NCI-H2029 (cell line): ENCODE measurements at places on chromosomes 6 and 20.

GRCh38 chr6:25042036-25042521 lies 106.3 kb upstream of the RIPOR2 start:
- peak; percentile 67 for DNase-seq

GRCh38 chr6:163010145-163010544 lies 282.4 kb downstream of the PACRG start:
- no peak for DNase-seq

DNA sequence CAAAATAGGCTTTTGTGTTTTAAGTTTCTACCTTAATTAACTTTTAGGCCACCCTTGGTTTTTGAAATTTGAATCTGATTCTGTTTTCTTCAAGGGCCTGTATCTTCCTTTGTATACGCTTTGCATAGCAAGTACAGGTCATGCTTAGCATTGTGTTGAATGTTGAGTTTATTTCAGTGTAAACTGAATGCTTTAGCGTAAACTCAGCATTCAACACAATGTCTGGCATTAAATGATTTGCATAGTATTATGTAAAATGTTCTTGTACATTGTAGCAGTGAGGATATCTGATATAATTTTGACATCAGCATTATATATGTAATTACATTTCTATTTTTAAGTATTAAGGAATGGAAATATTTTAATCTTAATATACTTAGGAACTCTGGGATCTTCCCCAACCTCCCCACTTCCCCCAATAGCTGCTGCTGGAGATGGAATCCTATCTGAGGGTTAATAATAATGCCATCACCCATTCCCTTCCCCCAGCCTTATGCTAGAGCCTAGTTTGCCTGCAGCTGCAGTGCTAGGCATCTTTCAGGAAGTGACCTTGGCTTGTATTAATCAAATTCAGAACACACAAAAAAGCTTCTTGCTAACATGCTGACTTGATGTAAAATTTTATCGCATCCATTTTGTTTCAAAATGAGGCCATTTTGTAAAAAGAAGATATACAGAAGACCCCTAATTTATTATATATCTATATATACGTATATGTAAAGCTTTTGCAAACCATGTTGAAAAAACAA lies 73.1 kb downstream of the NCOA3 start:
- peak; percentile 77 for DNase-seq

- DNase-seq = no peak
These were observed 23.8 kb upstream of the TBC1D7 start for GRCh38 chr6:13352165-13352564.

GRCh38 chr20:63381781-63382431 lies 20.8 kb upstream of the CHRNA4 start:
- DNase-seq = no peak

GRCh38 chr6:20314866-20315845 lies 86.5 kb upstream of the E2F3 start:
- no peak for DNase-seq

GRCh38 chr20:18288749-18289267 lies 481 bp downstream of the ZNF133 start:
- DNase-seq = no peak

DNA sequence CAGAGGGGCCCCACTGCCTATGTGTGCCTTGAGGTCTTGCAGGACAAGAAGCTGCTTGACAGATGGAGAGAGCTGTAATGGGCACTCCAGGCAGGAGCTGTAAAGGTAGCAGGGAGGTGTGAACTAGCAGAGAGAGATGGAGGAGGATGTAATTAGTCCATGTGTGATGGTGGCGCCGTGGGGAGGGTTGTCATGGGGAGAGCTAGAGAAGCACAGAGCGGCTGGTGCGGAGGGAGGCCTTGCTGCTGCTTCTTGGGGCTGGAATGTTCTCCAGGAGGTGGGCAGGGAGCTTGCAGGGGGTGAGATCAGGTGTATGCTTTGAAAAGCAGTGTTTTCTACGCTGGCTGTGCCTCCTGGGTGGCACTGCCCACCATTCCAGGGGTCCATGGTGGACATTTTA lies 32.1 kb downstream of the APCDD1L start:
- DNase-seq = no peak

GRCh38 chr20:46690219-46691106 lies 1.2 kb upstream of the TP53RK start:
- DNase-seq = no peak

DNA sequence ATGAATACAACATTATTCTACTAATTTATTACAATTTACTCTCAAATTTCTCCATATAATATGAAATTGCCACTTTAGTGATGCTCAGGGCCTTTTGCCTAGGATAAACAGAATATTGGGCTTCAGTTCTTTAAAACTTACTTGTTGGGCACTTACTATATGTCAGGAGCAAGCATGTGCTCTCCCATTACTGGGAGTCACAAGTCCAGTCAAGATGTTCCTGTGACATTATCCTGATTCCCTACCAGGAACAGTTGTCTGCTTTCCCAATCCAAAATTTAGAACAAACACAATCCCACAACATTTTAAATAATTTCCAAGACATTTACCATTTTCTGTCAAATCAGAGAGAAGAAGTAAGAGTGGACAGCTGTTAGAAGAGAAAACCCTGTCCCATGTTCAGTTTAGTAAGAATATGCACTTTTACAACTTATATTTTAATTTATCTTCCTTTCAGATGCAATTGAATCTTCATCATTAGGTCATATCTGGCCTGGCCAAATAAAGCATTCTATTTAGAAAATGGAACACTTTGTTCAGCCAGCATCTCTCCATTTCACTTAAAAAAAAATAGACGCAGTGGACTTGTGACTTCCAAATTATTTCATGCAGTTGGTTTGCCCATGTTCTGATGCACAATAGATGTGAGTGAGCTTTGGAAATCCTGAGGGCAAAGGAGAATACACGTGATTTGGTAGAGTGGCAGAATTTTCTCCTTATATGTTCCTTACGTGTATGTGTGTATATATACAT lies 159.8 kb downstream of the CLIC5 start:
- DNase-seq = no peak

- no peak for DNase-seq
These were observed 315.1 kb upstream of the PRND start for GRCh38 chr20:4406627-4407026.

- no peak for DNase-seq
These were observed 88.3 kb upstream of the KCNQ5 start for GRCh38 chr6:72533606-72534005.

DNA sequence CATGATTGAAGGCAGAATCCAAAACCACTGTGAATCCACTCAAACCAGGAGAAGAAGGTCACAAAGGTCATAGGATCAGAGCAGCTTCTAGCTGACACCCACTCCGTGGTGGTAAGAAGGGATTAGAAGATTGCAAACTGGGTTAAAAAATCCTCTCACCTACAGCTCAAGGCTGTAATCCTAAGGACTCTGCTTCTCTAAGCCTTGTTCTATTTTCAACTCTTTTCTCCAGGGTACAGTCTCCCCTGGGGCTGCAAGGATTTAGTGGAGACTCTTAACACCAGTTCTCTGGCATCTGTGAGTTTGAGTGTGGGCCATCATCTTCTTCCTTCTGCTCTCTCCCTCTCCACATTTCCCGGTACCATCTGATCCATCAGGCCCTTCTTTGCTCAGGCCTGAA lies at the start of gene GUCA1A:
Gene GUCA1A, plus strand, starts transcription at position 264 of the 400 bp plus-strand sequence. CDS start 250 bp downstream, outside the sequence.
- DNase-seq = no peak

- DNase-seq = no peak
These were observed 40.8 kb upstream of the GFOD1 start for GRCh38 chr6:13528232-13528631.

DNA sequence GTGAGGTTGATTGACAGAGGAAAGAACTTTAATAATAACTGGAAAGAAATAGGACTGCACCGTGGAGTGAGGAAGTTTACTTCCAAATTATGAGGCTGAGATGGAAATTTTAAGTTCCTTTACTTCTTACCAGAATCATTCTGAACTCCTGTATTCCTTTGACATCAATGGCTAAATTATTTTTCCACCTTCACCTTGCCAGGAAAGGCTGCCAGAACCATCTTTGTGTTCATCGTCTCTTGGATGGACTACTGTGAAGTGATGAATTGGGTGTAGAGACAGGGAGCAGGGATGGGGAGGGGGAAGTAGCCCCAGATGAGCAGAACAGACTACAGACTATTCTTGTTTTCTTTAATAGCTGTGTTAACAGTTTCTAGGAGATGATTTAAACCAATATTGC lies 102.1 kb upstream of the CEP162 start:
- DNase-seq = no peak

DNA sequence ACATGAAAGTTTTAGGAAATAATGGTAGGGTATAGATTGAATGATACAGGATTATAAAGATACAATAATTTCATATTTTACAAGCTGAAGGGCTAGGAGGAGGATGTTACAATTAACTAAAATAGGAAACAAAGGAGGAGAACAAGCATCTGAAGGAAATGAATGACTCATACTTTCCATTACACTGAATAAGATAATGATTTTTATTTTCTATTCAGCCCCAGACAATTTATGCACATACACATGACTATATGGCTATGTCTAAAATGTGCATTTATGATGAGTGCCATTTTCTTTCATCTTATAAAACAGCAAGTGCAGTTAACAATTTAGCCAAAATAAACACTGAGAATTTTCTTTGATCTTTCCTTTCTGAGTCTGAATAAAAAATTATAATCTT lies 994.6 kb upstream of the ADGRB3 start:
- DNase-seq = no peak
